ENCODE measurements at places on chromosomes 2 and 18. TPM values are rescaled to one million over a fixed set of nuclear protein-coding genes. Genes with fewer than 3 reads are reported as not detected.

GRCh38 chr2:64629329-64629781 lies 24.4 kb downstream of the SERTAD2 start:
- DNase-seq = no peak

DNA sequence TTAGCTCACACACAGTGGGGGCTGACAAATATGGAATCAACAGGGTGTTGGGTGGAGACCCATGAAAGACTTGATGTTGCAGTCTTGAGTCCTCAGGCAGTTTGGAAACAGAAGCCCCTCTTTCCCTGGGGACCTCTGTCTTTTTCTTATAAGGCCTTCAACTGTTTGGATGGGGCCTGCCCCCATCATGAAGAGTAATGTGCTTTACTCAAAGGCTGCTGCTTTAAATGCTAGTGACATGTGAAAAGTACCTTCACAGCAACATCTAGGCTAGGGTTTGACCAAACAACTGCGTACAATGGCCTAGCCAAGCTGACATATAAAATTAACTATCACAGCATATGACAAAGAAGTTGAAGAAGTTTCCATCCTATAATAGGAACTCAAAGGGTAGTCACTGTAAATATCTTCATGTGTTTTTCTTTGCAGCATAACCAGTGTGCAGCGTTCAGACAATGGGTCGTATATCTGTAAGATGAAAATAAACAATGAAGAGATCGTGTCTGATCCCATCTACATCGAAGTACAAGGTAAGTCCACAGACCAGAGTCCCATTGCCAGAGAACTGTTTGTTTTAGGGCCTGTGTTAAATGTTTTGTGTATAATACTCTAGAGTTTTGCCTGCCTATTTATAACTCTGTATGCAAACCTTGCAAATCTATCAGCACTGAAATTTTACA lies 46.3 kb downstream of the MERTK start:
- DNase-seq = no peak

DNA sequence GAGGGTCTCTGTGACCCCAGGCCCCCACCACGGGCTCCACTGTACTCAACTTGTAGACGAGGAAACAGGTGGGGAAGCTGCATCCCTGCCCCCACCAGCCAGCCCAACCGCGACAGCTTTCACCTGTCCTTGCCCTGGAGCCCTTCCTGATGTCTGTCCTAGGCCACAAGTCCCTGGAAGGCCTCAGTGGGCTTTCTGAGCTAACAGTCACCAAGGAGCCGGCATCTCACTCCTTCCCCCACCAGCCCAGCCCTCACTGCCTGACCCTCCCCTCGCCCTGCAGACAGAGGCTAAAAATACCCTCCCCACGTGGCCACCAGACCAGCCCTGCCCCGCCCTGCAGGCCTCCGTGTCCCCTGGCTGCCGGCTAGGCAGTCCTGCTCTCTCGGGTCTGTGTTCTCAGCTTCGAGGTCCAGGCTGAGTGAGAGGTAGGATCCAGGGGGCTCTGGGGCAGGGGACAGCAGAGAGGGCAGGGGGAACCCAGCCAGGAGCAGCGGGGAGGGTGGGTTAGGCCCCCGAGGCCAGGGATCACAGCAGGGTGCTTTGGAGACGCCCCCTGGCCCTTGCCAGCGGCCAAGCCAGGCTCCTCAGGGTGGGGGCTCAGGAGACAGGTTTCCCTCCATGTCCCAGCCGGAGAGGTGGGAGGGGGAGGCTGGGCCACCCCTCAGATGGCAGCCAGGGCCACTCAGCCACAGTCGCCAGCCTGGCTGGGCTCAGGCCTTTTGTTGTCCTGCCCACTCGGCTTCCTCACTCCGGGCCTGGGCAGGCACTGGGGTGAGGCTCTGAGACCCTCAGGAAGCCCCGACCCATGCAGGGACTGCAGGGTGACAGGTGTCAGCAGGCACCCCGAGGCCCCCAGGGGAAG lies at the start of gene KLHL30:
KLHL30 (plus strand) TSS at position 338 of the 865 bp plus-strand sequence. CDS start 2,087 bp downstream, outside the sequence.
- DNase-seq = no peak

DNA sequence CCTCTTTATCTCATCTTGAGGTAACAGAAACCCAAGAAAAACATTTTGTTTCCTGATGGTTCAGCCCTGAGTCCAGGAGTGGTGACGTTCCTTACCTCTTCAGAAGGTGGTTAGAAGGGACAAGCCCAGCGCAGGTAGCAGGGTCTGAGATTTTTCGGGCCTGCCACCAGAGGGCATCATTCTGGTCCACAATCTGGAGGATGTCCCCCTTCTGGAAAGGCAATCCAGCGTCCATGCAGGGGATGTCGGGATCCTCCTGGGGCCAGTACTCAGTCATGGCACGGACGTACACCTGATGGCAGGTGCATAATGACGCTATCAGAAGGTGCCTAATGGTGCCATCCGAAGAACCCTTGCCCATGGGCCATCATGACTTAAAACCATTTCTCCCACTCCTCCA lies 17.7 kb downstream of the MPP4 start:
- DNase-seq = no peak

- no peak for DNase-seq
These were observed 61.1 kb upstream of the ZNG1B start for GRCh38 chr2:113376253-113376912.

- DNase-seq = peak; percentile 21
These were observed 110.1 kb downstream of the ZNF385B start for GRCh38 chr2:179751163-179751809.

The ABHD3 gene
- 52.6 TPM for total RNA-seq

The RAB3GAP1 gene
- total RNA-seq = 14.0 TPM

The ABCG8 gene
- not detected for total RNA-seq

DNA sequence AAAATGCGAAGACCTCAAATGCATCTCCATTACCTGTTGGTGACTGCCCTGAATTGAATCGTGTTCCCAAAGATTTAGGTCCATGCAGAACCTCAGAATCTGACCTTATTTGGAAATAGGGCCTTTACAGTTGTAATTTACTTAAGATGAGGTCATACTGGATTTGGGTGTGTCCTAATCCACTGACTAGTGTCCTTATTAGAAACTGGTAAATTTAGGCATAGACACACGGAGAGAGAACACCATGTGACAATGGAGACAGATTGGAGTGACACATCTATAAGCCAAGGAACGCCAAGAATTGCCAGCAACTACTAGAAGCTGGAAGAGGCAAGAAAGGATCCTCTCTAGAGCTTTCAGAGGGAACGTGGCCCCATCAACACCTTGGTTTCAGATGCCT lies 203.1 kb downstream of the SMAD2 start:
- no peak for DNase-seq

DNA sequence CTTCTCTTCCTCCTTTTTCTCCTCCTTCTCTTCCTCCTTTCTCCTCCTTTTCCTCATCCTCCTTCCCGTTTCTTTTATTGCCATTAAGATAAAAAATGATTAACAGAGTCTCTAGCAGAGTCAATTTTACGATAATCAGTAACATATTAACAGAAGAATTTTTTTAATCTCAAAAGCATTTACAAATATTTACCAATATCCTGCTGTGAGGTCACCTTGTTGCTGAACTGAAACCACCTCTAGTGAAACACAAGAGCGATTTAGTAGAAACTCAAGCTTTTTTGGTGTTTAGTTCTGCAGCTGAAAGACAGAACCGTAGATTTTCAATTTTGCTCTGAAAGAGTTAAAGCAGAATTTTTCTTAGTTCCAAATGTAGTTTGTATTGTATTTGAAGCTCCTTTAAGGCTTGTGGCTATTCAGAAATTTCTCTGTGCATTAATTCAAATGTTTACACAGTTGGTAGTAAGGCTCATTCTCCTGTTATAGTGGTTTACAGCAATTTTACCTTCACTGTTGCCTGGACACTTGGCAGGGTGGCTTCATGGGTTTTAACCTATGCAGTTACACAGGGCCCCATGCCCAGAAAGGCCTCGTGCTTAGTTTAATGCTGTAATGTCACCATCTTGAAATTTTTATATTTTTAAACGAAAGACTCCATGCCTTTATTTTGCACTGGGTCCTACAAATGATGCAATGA lies 1106.6 kb upstream of the FAM98A start:
- DNase-seq = peak; percentile 43

The MC4R gene
- not detected for total RNA-seq

GRCh38 chr18:30175061-30175574 lies 867.4 kb downstream of the DSC3 start:
- no peak for DNase-seq

DNA sequence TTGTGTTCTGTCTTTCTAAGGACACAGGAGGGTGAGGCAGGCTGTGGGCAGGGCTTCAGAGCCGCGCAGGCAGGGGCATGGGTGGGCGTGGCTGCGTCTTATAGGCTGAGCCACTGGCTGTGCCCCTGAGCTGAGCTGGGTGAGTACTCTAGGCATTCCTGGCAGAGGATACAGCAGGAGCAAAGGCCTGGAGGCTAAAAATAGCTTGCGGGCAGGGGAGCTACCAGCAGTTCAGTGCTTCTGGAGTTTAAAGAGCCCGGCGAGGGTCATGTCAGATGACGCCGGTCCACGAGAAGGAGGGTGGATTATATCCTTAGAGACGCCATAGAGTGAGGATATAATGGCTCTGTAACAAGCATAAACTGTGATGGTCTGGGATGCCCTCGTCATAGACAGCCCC lies 31.5 kb upstream of the PDIA6 start:
- peak; percentile 74 for DNase-seq

The CHRND gene
- not detected for total RNA-seq

DNA sequence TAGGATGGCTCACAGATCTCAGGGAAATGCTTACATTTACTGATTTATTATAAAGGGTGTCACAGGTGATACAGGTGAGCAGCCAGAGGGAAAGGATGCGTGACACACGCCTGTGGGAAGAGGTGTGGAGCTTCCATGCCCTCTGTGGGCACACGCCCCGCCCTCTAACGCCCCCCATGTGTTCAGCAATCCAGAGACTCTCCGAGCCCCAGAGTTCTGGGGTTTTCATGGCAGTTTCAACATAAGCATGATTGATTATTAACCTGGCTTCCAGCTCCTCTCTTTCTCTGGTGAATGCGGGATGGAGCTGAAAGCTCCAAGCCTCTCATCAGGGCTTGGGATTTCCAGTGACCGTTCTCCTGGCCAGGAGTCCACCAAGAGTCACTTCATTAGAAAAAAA lies 34.3 kb upstream of the ODC1 start:
- no peak for DNase-seq

The RAD51AP2 gene
- not detected for total RNA-seq

DNA sequence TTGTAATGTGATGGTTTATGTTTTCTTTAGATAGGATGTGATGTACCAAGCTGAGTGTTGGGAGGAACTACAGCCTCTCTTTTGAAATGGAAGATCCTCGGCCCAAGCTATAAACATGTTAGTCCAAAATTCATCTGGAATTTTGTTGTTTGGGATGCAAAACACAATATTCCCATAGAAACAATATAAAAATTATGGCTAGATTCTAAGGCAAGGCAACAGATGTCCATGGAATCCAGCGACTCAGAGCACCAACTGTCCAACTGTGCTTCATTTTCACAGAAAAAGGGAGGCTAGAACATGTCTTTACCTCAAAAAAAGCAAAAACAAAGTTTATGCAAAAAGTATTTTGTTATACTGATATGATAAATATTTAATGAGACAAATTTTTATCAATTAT lies 52.4 kb upstream of the ATP8B1 start:
- DNase-seq = no peak

DNA sequence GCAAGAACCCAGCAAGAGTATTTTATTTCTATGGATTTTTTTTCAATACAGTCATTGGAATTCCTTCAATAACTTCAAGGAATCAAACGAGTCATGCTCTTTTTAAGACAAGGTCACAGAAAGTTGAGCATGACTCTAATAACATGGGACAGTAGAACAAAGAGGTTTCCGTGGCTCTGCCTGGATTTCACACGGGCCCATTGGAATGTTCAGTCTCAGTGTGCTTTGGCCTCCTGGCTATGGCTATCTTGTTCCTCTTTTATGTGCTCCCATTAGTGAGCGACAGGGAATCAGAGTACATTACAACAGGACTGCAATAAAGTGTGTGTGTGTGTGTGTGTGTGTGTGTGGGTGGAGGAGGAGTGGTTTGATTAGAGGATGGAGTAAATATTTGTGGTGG lies 312.4 kb downstream of the DCC start:
- no peak for DNase-seq

DNA sequence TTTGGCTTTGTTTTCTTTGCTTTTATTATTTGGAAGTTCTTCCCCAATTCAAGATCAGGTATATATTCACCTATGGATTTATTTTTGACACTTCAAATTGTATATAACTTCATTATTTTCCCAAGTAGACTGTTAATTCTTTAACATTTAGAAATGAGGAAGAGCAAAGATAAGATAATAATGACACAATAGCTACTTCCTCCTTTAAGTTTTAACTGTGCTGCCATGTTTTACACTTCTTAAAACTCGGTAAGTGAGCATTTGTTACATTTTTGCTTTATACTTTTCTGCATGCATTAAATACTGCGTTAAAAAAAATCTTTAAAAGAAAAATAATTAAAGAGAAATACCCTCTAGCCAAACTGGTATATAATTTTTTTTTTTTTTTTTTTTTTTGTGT lies 32.5 kb downstream of the SLC66A3 start:
- no peak for DNase-seq

- DNase-seq = no peak
These were observed 79.7 kb downstream of the RRM2 start for GRCh38 chr2:10202131-10202665.

DNA sequence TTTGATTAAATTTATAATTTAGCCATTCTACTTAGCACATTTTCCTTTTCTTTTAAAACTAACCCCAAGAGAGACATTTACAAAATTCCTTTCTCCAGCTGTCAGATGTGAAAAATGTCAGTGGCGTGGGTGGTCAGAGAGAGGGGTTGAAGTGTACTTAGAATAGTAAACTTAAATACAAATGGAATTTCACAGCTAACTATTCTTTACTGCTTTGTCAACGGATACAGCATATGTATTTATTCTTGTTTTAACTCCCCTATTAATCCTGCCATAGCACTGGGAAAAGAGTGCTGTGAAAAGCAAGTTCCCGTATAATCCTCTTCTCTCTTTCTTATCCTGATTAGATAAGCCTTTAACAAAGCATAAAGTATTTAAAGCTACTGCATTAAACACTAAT lies 191.4 kb upstream of the CHAC2 start:
- DNase-seq = no peak

DNA sequence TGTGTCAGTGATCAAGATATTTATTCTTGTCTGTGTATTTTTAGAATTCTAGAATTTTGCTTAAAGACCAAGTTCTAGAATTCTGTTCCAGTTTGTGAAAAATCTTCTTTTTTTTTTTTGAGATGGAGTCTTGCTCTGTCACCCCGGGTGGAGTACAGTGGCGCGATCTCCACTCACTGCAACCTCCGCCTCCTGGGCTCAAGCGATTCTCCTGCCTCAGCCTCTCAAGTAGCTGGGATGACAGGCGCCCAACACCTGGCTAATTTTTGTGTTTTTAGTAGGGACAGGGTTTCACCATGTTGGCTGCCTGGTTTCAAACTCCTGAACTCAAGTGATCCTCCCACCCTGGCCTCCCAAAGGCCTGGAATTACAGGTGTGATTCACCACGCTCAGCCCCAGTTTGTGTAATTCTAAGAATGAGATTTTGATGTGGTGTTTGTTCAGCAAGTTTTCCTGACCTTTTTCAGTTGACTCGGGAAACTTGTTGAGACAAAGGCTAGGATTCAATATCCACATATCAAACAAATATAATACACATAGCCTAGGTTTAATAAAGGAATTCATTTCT lies 3.6 kb downstream of the EIF5B start:
- no peak for DNase-seq

The TOGARAM2 gene
- total RNA-seq = not detected

All from Caki2 (cell line).